ENCODE measurements at places on chromosomes 2 and 18.

- DNase-seq, result no peak
Observed at GRCh38 chr2:69041214-69041613, 28.2 kb downstream of the ANTXR1 start.

DNA sequence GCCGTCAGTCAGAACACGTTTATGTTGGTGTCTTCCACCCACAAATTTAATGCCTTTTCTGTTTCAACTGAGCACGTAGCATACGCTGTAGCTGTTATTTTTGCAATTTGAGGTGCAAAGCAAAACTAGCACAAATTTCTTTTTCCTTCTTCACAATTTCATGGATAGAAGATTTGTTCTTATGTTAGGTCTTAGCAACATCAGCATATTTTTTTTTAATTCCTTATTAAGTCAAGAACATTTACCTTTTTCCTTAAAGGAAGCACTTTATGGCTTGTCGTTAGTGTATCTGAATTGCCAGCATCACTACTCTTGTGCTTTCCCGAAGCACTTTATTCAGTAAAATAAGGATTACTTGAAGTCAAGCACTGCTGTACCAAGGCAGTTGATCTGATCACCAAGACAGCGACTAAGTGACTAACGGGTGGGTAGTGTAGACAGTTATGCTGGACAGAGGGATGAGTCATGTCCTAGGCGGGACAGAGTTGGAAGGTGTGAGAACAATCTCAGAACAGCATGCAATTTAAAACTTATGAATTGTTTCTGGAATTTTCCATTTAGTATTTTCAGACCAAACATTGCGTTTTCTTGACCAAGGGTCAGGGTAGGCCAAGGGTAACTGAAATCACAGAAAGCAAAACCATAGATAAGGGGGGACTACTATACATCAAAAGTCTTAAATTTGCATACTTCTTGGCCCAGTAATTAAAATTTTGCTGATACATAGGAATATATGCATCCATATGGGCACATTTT, 13.3 kb downstream of the BABAM2 start:
- DNase-seq, result no peak

DNA sequence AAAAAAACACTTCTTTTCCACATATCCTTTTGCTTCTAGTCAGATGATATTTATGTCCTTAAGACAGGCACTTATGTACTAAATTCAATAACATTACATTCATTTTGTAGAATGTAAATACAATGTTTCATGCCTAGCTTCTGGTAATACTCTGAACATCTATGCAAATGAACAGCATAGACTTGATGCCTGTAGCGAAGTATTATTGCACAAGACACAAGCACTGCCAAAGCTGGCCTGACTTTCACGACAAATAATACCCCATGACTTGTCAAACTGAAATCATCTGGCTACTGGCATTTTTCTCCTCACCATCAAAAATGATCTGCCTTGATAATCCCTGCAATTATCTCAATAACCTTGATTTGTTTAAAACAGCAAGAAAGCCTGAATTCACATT, 101.3 kb downstream of the L3MBTL4 start:
- DNase-seq, result no peak

DNA sequence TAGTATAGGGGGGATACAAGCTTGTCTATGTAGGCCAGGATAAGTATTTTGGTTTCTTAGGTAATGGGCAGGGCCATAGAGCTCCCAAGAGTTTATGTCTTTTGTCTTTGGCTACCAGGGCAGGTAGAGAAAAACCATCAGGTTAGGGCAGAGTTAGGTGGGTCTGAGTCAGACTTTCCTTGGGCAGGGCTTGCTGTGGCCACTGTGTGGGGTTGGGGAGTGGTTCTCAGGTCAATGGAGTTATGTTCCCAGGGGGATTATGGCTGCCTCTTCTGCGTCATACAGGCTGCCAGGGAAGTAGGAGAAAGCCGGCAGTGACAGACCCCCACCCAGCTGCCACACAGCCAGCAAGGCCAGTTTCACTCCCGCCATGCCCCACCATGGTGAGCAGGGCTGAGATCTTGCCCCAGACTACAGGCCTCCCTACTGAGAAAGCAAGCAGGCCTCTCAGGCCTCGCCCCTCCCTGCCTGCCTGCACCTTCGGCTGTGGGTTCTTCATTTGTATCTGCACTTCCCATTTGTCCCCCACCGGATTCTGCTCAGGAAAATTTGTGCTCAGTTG, 55.5 kb downstream of the RPIA start:
- DNase-seq, result no peak

DNA sequence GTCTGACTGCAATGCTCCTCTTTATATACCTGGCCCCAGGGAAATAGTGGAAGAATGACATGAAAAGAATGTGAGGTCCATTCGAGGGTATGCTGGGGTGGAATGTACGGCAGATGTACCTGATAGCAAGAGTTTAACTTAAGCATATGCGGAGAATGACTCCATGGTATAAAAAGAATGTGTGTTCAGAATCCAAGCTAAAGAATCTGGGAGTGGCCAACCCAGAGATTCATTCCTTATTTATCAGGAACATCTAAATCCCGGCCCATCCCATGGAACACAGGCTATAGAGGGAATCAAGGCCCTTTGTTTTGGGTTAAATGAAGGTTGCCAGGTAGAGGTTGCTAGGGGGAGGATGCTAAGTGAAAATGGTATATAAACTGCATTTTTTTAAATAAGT, 150.0 kb downstream of the ZNF385B start:
- no peak for DNase-seq
